Left kidney (tissue), 8 donors: ENCODE measurements at places on chromosomes 7 and 10. TPM values are rescaled to one million over a fixed set of nuclear protein-coding genes. Genes with fewer than 3 reads are reported as not detected.

DNA sequence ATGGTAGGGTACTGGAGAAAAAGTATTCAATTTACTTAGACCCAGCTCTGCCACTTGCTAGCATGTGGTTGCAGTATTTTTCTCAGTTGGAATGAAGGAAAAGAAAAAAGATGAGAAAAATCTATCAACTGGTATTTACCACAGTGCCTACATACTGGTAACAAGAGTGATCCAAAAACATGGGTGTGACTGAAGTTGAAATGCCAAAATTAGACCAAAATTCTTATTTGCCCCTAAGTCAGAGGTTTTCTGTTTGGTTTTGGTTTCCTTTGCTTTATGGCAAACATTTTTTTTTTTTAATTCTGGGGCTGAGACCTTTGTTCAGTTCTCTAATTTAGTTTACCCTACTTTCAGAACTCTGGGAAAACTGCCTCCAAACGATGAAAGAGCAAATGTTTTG lies 12.3 kb downstream of the HYCC1 start:
- no peak for DNase-seq

OR13A1 gene
- 0.08 TPM for polyA plus RNA-seq

GRCh38 chr7:131931370-131931769 lies 374.9 kb upstream of the PODXL start:
- DNase-seq: no peak

DNA sequence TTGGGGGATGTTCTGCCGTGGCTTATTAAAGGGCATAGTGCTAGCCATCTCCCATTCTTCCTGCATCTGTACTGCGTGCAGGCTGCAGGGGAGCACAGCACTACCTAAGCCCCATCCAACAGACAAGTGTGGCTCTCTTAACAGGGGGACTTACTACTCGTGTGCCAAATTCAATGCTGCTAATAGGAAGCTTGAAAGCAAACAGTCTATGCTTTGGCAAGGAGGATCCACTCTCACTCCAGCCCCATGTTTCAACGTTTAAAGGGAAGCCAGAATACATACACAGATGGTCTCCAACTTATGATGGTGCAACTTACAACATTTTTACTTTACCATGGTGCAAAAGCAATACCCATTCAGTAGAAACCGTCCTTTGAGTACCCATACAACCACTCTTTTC lies 228.0 kb upstream of the C7orf33 start:
- no peak for DNase-seq

- no peak for DNase-seq
Measured at GRCh38 chr7:150351587-150352194, 10.3 kb upstream of the RARRES2 start.

DNA sequence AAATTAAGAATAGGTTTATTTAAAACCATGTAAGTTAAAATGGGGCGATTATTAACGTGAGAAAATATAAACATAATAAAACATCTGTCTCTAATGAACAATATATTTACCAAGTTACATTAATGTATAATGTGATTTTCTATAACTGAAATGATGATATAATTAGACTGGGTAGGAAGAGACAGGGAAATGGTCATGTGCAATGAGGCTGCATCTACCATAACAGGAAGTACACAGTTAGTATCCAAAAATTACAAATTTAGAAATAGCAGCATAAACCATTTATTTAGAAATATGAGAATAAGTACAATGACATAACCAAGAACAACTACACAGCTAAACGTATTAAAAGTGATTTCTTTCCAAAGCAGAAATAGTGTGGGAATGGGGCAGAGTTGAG lies 25.8 kb upstream of the BET1 start:
- DNase-seq: no peak

DNA sequence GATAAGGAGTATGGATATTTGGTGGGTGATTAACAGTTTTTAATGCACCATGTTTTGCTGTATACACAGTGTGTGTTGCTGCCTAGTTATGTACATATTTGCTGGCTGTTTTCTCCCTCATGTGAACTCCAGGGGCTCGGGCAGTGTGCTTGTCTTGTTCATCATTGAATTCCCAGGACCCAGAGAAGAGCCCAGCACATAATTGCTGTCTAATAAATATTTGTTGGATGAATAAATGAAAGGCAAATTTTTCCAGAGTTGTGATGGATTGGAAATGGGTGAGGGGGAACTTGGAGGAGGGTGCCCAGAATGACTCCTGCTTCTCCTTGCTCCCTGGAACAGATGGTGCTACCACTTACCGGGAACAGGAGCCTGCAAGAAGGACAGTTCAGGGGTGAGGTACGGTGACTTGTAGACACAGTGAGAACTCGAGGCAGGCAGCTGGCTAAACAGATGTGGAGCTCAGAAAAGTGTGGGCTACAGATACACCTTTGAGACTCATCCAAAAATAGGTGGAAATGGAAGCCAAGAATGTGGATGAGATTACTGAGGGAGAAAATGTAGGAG lies 586.8 kb upstream of the MGMT start:
- no peak for DNase-seq
